Activated naive CD4-positive, alpha-beta T cell treated with anti-CD3 and anti-CD28 coated beads for 36 hours (primary cell): ENCODE measurements at places on chromosomes 7 and 10. TPM values are rescaled to one million over a fixed set of nuclear protein-coding genes. Genes with fewer than 3 reads are reported as not detected.

GRCh38 chr10:21238717-21239116 lies 286.8 kb downstream of the SKIDA1 start:
- DNase-seq = no peak

GRCh38 chr10:16843252-16843870 lies 26.1 kb upstream of the RSU1 start:
- DNase-seq = no peak

DNA sequence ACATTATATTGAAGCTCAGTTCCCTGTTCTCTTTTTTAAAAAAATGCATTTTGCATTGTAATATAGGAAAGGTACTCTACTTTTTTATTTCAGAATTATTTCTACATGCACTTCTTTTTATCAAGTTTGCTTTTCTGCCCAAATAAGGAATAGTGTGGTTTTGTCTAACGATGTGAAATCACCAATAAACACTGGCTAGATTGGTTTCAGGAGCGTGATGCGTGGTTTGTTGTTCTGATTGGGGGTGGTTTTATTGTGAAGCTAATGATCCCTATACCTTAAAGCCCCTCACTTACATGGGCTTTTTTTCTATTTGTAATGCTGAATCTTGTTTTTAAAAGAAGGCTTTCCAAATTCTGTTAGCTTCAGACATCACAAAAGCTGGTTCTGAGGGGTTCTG lies 17.6 kb downstream of the ENTPD7 start:
- no peak for DNase-seq

- DNase-seq = no peak
Measured at GRCh38 chr7:93178213-93178612, 30.0 kb upstream of the SAMD9L start.

GRCh38 chr7:154726368-154726767 lies 276.6 kb downstream of the PAXIP1 start:
- DNase-seq = no peak

DNA sequence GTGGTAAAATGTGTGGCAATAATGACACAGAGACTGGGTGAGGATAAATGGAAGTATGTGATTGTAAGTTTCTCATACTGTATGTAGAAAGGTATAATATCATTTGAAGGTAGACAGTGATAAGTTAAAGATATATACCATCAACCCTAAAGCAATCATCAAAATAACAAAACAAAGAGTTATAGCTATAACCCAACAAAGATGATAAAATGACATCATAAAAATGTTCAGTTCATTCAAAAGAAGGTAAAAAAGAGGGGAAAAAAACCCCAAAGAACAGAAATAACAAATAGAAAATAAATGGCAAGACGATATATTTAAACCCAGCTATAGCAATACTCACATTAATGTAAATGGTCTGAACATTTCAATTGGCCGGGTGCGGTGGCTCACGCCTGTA lies 17.4 kb upstream of the TCF7L2 start:
- no peak for DNase-seq

DNA sequence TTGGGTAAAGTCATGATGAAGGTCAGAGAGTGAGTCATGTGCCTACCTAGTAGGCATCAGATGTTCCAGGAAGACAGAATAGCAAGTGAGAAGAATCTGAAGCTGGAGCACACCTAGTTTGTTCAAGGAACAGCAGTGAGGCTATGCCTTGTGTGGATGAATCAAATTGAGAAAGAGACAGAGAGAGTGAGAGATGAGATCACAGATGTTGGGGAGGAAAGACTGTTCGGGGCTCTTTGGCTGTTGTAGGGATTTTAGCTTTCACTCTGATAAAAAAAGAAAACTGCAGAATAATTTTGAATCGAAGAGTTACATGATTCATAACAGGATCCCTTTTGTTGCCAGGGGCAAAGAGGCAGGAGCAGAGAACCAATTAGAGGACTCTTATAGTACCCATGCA lies 6.3 kb downstream of the LIPF start:
- peak; percentile 44 for DNase-seq

DNA sequence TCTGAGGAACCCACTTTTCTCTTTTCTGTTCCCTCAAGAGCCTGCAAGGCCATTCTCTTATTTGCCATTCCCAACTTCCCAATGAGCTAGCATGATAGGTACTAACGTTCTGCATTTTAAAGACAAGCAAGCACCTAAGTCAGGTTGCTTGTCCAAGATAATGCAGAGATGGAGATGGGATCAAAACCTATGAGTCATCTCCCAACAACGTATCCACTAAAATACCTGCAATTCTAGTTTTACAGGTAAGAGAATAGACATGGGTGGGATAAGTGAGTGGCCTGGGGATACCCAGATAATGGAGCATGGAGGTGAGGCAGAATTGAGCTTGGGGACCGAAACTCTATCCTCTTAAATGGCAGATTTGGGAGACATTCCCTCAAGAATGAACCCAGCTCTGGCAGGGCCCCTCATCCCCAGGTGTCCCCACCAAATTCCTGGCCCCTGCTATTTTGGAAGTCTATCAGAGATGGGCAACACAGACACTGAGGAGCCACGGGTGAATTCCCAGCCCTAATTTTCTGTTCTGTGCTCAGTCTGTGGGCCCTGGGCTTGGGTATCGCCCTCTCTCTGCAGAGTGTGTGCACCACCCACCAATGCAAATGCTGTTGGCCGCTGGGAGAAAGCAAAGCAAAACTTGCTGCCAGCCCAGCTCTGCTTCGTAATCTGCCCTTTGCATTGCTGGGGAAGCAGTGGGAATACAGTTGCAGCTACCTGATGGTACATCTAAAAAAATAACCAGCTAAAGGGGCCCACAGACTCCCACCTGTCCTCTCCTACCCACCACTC lies 98.3 kb downstream of the KCNMA1 start:
- DNase-seq = no peak

DNA sequence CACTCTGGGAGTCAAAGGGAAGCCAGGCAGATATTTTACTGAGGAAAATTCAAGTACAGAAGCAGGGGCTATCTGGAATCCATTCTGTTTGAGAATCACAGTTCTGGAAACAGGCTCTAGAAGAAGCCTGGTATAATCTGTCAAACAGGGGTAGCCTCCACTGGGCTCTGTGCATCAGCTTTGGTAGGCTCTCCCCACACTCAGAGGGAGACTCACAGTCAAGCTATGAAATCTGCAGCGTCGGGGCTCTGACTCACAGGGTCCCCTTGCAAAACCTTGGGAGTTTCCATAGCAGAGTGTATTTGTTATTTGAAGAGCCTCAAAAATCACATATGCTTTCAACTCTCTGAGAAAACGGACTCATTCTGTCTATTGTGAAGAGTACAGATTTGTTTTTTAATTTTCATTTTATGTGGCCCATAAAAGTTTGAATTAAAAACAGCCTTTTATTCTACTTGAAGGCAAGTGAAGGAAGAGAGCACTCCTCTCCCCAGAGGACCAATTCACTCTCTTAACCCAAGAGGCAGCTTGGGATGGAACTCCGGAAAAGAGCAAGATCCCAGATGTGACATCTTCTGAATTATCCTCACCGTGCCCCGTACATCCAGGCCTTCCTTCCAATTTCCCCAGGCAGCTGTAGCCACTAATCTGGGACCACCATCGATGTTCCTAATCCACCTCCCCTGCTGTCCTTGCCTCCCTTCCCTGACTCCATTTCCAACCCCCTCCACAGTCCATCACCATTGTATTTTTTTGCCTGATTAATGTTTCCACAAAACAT lies 590.9 kb upstream of the MGMT start:
- DNase-seq = no peak

Gene CLEC5A
- not detected for total RNA-seq

Gene VGF
- total RNA-seq = not detected

Gene UNCX
- not detected for total RNA-seq

Gene STEAP1
- total RNA-seq = 3.3 TPM

Gene PTPN20
- total RNA-seq = 0.88 TPM

Gene CTTNBP2
- not detected for total RNA-seq
